Activated CD4-positive, alpha-beta T cell treated with anti-CD3 and anti-CD28 coated beads, Interleukin-2, amount 50 U/mL, for 24 hours (primary cell): ENCODE measurements at places on chromosomes 6 and 20.

- no peak for DNase-seq
Measured at GRCh38 chr6:106281088-106281487, 44.5 kb downstream of the ATG5 start.

DNA sequence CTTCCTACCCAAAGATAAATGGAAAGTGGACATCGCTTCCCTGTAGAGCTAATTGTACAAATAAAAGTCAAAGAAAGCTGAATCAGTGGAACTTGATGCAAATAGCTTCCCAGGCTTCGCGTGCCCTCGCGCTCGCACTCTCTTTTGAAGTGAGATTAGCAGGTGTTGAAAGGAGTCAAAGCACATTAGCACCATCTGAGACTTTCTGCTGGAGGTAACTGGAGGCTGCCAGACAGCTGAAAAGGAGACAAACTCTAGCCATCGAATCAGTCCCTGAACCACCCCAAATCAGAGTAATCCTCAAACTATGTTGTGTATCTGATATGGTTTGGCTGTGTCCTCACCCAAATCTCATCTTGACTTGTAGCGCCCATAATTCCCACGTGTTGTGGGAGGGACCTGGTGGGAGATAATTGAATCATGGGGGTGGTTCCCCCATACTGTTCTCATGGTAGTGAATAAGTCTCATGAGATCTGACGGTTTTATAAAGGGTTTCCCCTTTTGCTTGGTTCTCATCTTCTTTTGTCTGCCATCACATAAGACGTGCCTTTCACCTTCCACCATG is 23.7 kb downstream of the SULF2 start:
- DNase-seq = no peak

- DNase-seq = no peak
Measured at GRCh38 chr6:137711972-137712371, 155.1 kb upstream of the TNFAIP3 start.

DNA sequence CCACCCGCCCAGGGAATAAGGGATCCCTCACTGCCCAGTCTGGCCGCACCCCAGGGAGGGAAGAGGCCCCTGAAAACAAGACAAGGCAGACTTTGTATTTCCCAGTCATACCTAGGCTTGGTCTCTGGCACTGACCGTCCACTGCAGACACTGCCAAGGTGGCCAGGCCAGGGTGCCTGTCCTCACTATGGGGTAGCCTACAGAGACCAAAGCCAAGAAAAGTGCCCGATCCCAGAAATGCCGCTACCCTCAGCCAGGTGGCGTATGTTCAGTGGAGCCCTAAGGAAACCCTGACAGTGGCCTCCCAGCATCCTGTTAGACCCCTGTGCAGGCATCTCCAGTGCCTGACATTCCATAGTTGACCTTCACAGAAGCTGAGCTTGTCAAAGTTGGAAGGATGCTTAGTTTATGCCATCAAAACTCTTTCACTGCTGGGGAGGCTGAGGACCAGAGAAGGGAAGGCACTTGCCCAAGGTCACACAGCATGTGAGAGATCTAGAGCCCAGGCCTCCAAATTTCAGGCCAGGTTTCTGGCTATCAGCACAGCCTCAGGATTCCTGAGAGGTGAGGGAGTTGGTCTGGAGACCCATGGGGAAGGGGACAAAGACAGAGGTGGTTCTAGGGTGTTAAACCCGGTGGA is 2.5 kb downstream of the SCRT2 start:
- no peak for DNase-seq

- DNase-seq = peak; percentile 48
Measured at GRCh38 chr20:3071610-3072529, at the start of gene OXT. TSS of gene OXT (plus strand) at chr20:3071620. CDS start at chr20:3071656, 36 bp downstream.

DNA sequence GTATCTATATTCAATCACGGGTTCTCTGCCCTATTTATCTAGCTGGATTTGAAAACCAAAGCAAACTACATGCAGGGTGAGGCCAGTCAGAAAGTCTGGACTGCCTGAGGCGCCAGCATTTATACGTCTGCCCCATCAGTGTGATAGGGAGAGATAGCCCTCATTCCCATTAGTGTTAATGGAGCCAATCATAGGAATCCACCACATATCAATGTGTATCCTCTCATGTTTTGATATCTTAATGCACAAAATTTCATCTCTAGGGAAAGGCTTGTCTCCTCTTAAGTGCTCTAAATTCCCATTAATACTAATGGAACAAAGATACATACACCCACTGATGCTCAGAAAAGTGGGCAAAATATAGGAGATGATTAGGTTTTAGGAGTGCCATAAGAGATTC is 376.2 kb downstream of the BTBD3 start:
- DNase-seq = no peak

DNA sequence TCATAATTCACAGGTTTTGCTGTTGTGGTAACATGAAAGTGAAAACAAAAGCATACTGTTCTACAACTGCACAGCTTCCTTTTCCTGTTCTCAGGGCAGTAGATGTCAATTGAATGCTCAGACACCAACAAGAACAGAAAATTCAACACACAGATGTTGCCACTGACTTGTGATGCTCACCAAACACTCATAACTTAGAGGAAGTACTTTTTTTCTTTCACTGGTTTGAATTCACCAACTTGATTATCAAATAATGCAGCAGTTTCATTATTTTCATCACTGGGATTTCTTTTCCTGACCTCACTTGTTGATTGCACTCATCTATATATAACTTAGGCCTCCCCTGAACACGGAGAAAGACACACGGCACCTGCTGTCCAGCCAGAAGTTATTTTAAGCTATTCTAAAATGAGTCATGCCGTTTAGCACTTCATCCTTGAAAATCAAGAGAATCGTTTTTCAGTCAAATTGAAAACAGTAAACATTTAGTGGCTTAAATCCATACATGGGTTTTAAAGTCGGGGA is 949 bp downstream of the TXLNB start:
- DNase-seq = no peak

- no peak for DNase-seq
Measured at GRCh38 chr6:98292810-98293209, 541.6 kb upstream of the POU3F2 start.

DNA sequence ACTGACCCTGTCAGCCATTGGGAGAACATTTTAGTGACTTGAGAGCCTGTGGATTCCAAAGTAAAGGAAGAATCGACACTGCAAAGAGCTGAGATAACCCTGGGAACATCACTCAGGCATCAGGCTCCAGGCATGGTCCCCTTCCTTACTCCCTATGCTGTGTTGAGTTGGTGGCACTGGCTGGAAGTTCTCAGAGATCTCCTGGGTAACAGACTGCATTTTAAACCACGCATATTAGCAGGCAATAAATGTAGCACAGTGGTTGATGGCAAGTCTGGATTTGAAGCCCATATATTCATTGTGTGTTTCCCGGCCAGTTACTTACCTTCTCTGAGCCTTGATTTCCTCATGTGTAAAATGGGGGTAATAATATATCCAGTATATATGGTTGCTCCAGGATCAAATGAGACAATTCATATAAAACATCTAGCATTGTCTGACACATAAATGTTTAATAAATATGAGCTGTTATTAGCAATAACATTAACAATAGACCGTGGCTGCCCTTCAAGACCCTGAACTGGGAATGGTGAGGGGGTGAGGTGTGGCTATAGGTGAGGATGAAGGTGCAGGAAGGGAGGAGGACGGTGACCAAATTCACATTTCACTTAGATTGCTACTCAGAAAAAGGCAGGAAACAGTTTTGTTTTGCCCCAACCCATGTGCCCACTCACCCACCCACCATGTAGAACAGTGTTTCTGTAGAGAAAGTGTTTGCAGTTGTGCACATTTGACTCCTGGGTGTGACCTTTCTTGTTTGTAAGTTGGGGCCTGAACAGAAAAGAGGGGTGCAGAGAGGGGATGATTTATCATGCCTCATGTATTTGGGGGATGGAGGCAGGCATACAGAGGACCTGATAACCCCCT is 2.1 kb downstream of the PLCG1 start:
- no peak for DNase-seq

GRCh38 chr6:163698086-163698485 is 283.6 kb downstream of the QKI start:
- no peak for DNase-seq
